ENCODE measurements at places on chromosomes 16 and 17. TPM values are rescaled to one million over a fixed set of nuclear protein-coding genes. Genes with fewer than 3 reads are reported as not detected.

The TP53TG3B gene
- total RNA-seq, result not detected

The KCNAB3 gene
- total RNA-seq, result 6.7 TPM

The PRMT7 gene
- 73.9 TPM for total RNA-seq

The OR1F1 gene
- not detected for total RNA-seq

The SPNS2 gene
- total RNA-seq, result 1.9 TPM

The SPNS3 gene
- 17.6 TPM for total RNA-seq

The LITAF gene
- 155 TPM for total RNA-seq

The PER1 gene
- 47.3 TPM for total RNA-seq

- peak; percentile 32 for DNase-seq
- peaks cover 53% of the 10 kb centered on the region for H3K4me1 ChIP-seq
- no peak overlapping the region for H3K4me3 ChIP-seq
- no peaks in the 10 kb centered on the region for H3K36me3 ChIP-seq
- H3K27ac ChIP-seq, result no peak overlapping the region
Observed at GRCh38 chr17:83204230-83204725, 124.9 kb downstream of the METRNL start.

DNA sequence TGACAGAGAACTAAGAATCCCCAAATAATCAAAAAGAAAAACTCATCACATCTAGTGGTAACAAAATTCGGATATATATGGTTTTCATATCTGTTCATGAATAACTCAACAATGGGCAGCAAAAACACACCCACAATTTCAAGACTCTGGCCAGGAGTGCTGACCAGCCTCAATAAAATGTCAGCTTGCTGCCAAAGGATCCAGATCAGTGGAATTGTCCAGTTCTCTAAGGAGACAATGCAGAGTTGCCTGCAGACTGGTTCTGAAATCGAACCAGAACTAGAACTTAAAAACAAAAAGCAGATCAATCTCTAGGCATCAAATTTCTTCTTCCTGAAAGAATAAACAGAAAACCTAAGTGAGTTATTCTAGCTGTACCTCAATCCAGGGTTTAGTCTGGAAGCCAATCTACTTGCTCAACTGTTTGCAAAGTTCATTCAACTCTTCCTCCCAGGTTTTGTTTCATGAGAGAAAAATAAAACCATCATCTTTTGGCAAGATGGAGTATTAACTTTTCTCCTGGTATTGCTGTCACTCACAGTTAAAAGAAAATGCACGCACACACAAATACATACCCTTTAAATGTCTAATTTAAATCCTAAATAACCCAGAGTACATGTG, 61.0 kb downstream of the CFDP1 start:
- H3K27me3 ChIP-seq, result peaks cover 4% of the 10 kb centered on the region
- no peak overlapping the region for H3K4me3 ChIP-seq
- H3K36me3 ChIP-seq, result peaks cover 13% of the 10 kb centered on the region
- H3K27ac ChIP-seq, result no peak overlapping the region
- DNase-seq, result no peak

The FBXL19 gene
- total RNA-seq, result 26.1 TPM

DNA sequence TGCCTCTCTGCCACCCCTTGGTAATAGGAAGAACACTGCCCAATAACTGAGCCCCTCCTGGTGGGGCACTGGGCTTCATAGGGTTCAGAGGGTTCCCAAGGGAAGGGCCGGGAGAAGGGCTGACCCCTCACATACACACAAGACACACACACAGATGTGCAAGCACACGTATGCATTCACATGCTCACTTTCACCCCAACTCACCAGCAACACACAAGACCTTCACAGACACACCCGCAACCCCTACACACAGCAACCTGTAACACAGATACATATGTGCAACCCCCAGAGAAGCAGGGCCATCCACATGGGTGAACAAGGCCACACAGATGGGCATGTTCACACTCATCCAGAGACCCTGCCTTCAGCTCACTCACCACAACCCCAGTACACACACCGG, 225.1 kb downstream of the ZNF423 start:
- DNase-seq, result peak; percentile 11
- H3K4me1 ChIP-seq, result no peaks in the 10 kb centered on the region
- no peaks in the 10 kb centered on the region for H3K27me3 ChIP-seq
- H3K4me3 ChIP-seq, result no peak overlapping the region

The CDH13 gene
- total RNA-seq, result not detected

GRCh38 chr16:55499951-55500529, 8.8 kb upstream of the LPCAT2 start:
- peaks cover 10% of the 10 kb centered on the region for H3K27me3 ChIP-seq
- H3K27ac ChIP-seq, result no peak overlapping the region
- H3K4me3 ChIP-seq, result no peak overlapping the region
- peak; percentile 53 for DNase-seq

DNA sequence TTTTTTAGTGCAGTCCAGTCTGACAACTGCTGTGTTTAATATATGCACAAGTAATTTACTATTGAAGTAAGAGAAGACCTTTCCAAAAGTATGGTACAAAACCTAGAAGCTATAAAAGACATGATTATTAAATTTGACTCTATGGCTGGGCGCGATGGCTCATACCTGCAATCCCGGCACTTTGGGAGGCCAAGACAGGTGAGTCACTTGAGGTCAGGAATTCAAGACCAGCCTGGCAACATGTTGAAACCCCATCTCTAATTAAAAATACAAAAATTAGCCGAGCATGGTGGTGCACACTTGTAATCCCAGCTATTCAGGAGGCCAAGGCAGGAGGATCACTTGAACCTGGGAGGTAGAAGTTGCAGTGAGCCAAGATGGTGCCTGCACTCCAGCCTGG, 41.4 kb upstream of the VWA3A start:
- H3K4me3 ChIP-seq, result no peak overlapping the region
- H3K4me1 ChIP-seq, result peaks cover 26% of the 10 kb centered on the region
- H3K27ac ChIP-seq, result no peak overlapping the region
- peaks cover 4% of the 10 kb centered on the region for H3K36me3 ChIP-seq
- H3K27me3 ChIP-seq, result no peaks in the 10 kb centered on the region

DNA sequence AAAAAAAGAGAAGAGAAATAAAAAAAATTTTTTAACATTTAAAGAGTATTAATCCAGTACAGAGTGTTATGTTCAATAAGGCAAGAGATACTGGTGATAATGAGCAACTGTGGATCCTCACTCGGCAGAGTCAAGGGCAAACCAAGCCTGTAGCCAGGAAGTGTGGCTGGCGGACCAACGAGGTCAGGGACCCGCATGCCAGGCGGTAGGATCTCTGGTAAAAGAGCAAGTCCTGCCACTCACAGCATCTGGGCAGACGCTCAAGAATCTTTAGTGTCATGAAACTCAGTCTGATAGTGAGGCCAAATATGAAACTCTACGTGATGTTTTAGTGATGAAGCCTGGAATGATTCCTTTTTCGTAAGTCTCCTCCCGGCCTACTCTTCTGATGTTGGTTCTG, 8.3 kb upstream of the GEMIN4 start:
- H3K27me3 ChIP-seq, result no peaks in the 10 kb centered on the region
- peaks cover 28% of the 10 kb centered on the region for H3K36me3 ChIP-seq
- H3K4me1 ChIP-seq, result no peaks in the 10 kb centered on the region
- no peak for DNase-seq

The KRT33B gene
- not detected for total RNA-seq

GRCh38 chr17:12078791-12079190, 58.1 kb downstream of the MAP2K4 start:
- no peak for DNase-seq
- H3K27me3 ChIP-seq, result no peaks in the 10 kb centered on the region
- peaks cover 51% of the 10 kb centered on the region for H3K36me3 ChIP-seq
- H3K4me3 ChIP-seq, result no peak overlapping the region
- peaks cover 13% of the 10 kb centered on the region for H3K4me1 ChIP-seq

DNA sequence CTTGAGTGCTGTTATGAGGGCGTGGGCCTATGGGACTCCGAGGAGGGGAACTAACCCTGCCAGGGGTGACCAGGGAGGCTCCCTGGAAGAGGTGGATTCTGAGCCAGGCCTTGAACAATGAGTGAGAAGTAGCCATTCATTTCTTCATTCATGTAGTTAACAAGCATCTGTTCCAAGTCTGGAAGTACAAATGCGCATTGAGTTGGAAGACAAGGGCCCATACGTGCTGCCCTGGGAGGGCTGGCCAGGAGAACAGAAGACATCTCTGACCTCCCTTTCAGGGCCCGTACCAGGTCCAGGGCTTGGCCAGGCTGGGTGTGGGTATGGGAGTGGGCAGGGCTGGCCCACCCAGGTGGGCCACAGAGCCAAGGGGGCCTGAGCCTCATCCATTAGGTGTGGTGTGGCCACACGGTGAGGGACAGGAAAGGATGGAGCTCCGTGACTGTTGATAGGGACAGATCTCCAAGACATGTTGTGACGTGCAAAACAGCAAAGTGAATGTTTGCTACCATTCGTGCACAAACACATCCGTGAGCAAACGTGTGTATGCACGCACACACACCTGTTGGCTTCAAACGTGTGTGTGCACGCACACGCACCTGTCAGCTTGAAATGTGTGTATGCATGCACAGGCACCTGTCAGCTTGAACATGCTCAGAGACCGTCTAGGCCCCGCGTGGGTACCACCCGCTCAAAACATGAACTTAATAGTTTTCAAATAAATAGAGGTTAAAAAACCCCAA, 46.8 kb downstream of the ZDHHC7 start:
- no peak for DNase-seq
- H3K4me3 ChIP-seq, result no peak overlapping the region
- peaks cover 3% of the 10 kb centered on the region for H3K36me3 ChIP-seq
- peaks cover 10% of the 10 kb centered on the region for H3K27me3 ChIP-seq

- H3K27ac ChIP-seq, result no peak overlapping the region
- peaks cover 65% of the 10 kb centered on the region for H3K36me3 ChIP-seq
- H3K27me3 ChIP-seq, result no peaks in the 10 kb centered on the region
- DNase-seq, result no peak
Observed at GRCh38 chr17:7897090-7897489, 8.5 kb downstream of the CHD3 start.

DNA sequence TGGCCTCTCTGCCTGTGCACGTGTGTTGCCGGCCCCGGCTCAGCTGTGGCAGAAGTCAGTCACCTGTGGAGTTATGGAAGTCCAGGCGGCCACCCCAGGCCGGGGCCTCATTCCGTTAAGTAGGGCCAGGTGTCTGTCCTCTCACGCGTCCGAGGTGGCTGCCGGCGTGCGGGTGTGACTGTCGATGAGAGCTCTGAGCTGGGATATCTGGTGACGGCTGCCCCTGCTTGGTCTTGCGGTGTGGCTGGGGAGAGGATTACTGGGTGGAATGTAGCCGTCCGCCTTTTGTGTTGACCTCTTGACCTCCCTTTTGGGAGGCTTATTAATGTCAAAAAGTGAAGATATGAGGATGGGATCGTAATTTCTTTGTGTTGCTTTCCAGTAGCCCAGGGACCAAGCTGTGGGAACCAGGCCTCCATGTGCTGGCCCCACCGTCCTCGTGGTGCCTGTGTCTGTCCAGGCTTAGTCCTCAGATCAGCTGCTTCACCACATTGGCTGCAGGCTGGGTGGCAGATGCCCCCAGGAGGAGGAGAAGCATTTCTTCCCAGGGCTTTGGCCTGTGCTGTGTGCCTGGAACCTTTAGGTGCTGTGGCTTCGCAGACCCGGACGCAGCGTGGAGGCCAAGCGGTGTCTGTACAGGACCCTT, 23.0 kb upstream of the ZNF750 start:
- no peaks in the 10 kb centered on the region for H3K27me3 ChIP-seq
- H3K27ac ChIP-seq, result peak overlapping the region; percentile 99
- peaks cover 71% of the 10 kb centered on the region for H3K4me1 ChIP-seq
- no peak overlapping the region for H3K4me3 ChIP-seq
- DNase-seq, result no peak

- H3K27ac ChIP-seq, result no peak overlapping the region
- DNase-seq, result no peak
- H3K36me3 ChIP-seq, result no peaks in the 10 kb centered on the region
- H3K27me3 ChIP-seq, result peaks cover 38% of the 10 kb centered on the region
- H3K4me3 ChIP-seq, result no peak overlapping the region
Observed at GRCh38 chr16:84841787-84842300, 22.1 kb downstream of the CRISPLD2 start.

GRCh38 chr16:14423344-14423743, 206.7 kb downstream of the PARN start:
- no peak overlapping the region for H3K27ac ChIP-seq
- no peaks in the 10 kb centered on the region for H3K36me3 ChIP-seq
- H3K27me3 ChIP-seq, result no peaks in the 10 kb centered on the region
- H3K4me1 ChIP-seq, result peaks cover 2% of the 10 kb centered on the region
- DNase-seq, result no peak

GRCh38 chr16:20899071-20899470, 1.1 kb downstream of the DCUN1D3 start:
- H3K27ac ChIP-seq, result peak overlapping the region; percentile 99
- peaks cover 57% of the 10 kb centered on the region for H3K36me3 ChIP-seq

DNA sequence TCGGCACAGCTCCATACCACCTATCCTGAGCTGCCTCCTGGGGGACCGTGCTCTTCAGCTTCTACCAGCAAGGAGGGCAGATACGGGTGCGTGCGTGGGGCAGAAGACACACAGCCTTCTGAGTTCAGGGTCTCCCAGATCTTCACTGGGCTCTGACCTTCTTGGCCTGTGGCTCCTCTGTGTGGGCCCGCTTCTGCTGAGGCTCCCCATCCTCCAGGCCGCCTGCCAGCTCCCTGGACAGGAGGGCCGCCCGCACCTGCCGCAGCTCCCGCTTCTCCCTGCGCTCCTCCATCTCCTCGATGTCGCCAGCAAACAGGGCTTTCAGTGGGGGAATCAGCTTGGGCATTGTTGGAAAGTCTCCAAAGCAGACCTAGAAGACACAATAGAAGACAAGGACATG, 25.2 kb downstream of the ELAC2 start:
- no peak overlapping the region for H3K4me3 ChIP-seq
- DNase-seq, result no peak
- no peak overlapping the region for H3K27ac ChIP-seq

GRCh38 chr17:33520426-33521330, 227.6 kb upstream of the ASIC2 start:
- peaks cover 7% of the 10 kb centered on the region for H3K27me3 ChIP-seq
- H3K36me3 ChIP-seq, result no peaks in the 10 kb centered on the region
- DNase-seq, result peak; percentile 49

- H3K4me3 ChIP-seq, result no peak overlapping the region
- H3K36me3 ChIP-seq, result no peaks in the 10 kb centered on the region
- peaks cover 57% of the 10 kb centered on the region for H3K4me1 ChIP-seq
- DNase-seq, result no peak
- H3K27ac ChIP-seq, result peak overlapping the region; percentile 58
- no peaks in the 10 kb centered on the region for H3K27me3 ChIP-seq
Observed at GRCh38 chr16:82649766-82650165, 23.0 kb downstream of the CDH13 start.

DNA sequence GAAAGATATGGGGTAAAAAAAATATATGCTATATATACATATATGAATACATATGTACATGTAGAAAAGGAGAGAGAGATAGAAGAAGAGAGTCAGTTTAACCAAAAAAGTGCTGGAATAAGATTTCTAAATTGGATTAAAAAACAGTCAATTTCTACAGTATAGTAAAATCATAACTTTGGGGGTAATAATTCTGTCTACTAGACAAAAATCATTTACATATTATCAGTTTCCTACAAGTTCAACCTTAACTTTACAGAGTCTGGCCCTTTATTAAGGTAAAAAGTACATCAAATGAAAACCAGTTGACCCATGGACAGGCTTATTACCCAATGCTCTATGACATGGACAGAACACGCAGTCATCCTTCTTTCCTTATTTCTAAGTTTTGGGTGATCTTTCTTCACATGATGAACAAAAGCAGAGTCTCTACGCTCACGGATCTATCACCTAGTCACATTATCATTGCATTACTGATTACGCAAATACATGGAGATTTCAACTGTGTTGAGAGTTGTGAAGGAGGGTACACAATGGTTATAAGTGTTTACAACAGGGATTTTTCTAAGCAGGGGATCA, 63.9 kb upstream of the SMIM36 start:
- H3K27me3 ChIP-seq, result peaks cover 26% of the 10 kb centered on the region
- H3K4me3 ChIP-seq, result no peak overlapping the region
- H3K27ac ChIP-seq, result no peak overlapping the region
- no peaks in the 10 kb centered on the region for H3K36me3 ChIP-seq

Data from activated CD8-positive, alpha-beta memory T cell treated with anti-CD3 and anti-CD28 coated beads, Interleukin-2, amount 10 ng/mL, durations not matched to agents 7 days and 5 days (primary cell).